Stimulated activated naive CD4-positive, alpha-beta T cell (primary cell): ENCODE measurements at places on chromosomes 2 and 18.

DNA sequence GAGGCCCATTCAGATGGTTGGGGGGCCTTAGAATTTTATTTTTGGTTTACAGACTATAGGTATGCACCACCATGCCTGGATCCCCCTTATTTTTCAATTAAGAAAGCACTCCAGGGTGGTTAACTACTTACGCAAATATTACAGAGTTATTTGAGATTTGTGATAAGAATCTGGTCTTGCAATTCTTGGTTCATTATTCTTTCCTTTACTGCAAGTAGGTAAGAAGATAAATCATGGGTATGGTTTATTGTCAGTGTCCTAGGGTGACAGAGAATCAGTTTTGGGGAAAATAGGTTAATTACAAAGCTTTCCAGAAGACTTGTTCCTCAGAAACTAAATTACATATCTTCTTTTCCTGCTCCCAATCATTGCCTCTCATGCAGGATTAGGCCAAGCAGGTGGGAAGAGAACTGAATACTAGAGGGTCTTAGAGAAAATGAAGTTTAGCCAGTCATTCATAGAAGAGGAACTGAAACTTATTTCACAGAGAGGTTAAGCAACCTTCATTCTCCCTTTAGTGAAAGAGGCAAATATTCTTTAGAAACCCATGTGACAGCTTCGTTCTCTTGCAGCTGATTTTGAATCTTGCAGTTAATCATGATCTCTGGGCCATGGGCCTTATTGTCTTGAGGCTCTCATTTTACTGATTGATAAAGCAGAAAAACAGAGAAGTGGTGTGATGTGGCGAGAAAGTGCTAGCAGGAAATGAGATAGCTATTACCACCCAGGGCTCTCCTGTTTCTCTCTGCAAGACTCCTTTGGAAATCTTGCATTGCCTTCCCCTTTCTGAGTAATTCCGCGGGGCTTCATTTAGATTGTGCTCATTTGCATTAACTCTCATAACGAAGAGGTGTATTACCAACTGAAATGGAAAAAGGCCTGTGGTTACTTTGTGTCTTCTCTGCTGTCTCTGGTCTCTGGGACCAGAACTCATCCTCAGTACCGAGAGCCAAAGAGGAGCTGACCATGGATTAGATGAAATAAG lies 44.8 kb upstream of the ARHGAP25 start:
- no peak for DNase-seq

DNA sequence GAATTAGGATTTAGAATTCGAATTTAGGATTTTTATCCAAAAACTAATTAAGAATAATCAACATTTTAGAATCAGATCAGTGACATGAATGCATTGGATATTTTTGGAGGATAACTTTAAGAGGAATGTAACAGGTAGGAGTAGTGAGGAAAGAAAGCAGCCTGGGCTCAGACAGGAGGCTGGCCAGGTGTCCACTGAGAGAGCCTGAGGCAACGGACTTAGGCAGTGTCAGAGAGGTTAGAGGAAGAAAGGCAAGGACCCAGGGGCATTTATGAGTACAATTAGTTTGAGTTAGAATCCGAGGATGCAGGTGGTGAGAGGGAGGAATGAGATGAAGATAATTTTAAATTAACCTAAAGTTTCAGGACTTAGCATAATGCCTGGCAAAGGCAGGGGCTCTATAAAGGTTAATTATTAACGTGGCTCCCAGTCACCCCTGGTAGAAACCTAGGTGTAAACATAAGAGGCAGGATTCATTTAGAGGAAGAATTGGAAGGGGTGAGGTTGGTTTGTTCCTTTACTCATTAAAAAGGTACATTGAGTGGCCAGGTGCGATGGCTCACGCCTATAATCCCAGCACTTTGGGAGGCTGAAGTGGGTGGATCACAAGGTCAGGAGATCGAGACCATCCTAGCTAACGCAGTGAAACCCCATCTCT lies 507.1 kb downstream of the TMEM182 start:
- DNase-seq, result no peak

- DNase-seq, result no peak
Measured at GRCh38 chr2:113232740-113233139, 46.0 kb downstream of the PAX8 start.

GRCh38 chr2:15279201-15279876 lies 281.8 kb downstream of the NBAS start:
- no peak for DNase-seq

GRCh38 chr2:178428396-178428806 lies 22.6 kb downstream of the PRKRA start:
- no peak for DNase-seq

DNA sequence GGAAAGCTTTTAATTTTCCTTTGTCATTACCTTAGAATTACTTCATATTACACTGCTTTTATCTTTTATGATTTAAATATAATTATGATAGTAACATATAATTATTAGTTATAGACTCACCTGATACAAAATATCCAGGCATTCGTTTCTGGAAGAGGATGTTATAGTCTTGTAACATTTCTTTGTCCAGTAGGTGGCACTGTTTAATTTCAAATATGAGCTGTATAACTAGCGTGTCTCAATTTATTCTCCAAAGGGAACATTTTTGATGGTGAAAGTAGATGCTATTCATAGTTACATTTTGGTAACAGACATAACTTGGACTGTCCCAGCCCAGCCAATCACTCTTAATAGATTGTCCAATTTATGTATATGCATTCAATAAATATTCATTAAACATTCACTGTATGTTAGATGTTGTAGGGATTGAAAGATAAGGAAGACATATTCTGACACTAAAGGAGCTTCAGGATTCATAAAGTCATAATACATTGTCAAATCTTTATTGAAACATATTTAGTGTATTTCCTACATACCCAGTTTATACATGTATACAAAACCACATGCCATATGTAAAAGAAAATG lies 19.2 kb downstream of the DAW1 start:
- DNase-seq, result no peak

- no peak for DNase-seq
Measured at GRCh38 chr2:3730646-3731045, 27.3 kb downstream of the DCDC2C start.

DNA sequence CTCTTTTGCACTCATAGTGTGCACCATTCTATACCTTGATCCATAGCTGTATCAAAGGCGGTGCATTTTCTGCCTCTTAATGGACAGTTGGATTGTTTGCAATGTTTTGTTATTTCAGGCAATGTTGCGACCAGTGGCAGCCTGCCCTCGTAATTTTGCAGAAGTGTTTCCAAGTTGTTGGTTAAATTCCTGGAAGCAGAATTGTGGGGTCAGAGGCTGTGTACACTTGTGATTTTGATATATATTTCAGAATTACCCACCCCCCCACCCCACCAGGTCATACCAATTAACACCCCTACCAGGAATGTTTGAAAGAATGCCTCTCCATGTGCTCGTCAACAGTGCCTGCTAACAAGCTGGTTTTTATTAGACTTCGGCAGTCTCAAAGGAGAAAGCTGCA lies 32.4 kb upstream of the IL1R1 start:
- no peak for DNase-seq
